ENCODE measurements at places on chromosomes 3 and 15. TPM values are rescaled to one million over a fixed set of nuclear protein-coding genes. Genes with fewer than 3 reads are reported as not detected.

GRCh38 chr15:58999694-59000093 lies 12.2 kb downstream of the RNF111 start:
- no peak for DNase-seq

Gene SRGAP3
- total RNA-seq: 21.4 TPM

- no peak for DNase-seq
These were observed 218.6 kb downstream of the PDCD6IP start for GRCh38 chr3:34016925-34017587.

GRCh38 chr15:92570391-92570790 lies 85.2 kb downstream of the FAM174B start:
- DNase-seq: no peak

DNA sequence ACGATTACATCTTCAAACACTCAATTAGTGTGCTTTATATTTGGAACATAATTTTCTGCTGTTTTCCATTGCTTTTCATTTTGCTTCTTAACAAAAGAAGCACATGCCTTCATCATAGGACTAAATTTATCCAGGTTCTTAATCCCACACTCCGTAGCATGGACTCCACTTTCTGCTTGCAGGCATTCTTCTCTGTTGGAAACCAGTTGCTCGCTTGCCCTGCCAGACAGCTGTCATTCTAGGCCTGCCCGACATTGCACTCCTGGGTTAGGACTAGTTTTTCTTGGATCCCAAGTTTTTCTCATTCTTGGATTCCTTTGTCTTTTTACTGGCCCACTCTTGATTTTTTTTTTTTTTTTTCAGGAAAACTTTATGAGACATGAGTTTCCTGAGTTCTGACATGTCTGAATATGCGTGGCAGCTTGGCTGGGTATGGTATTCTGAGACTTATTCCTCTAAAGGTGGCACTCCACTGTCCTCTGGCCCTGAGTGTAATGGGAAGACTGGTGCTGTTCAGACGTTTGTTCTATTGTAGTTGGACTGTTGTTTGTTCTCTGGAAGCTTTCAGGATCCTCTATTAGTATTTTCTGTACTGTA lies 6.3 kb upstream of the ATP1B3 start:
- DNase-seq: no peak
